Muscle of arm (tissue), 14 donors: ENCODE measurements at places on chromosomes 4 and X. TPM values are rescaled to one million over a fixed set of nuclear protein-coding genes. Genes with fewer than 3 reads are reported as not detected.

The TLL1 gene
- not detected for polyA plus RNA-seq

DNA sequence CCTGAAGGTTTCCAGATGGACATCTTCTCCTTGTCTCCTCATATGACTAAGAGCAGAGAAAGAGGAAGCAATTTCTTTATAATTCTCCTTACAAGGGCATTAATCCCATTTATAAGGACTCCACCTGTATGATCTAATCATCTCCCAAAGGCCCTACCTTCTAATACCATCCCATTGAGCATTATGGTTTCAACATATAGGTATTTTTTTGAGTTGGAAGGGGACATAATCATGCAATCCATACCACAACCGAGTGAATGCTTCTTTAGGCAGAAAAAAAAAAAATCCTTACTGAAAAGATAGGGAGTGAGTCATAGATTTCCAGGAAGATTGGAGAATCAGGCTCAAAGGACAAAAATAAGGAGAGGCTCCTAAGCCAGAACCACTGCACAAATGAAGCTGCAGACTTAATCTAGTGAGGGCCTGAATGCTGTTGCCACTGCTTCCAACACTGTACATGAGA is 312.5 kb upstream of the HS3ST1 start:
- DNase-seq = no peak

- no peak for DNase-seq
Observed at GRCh38 chr4:166144607-166145006, 271.6 kb downstream of the TLL1 start.

GRCh38 chrX:44708470-44708869 is 135.4 kb upstream of the DUSP21 start:
- DNase-seq = no peak

The MSX1 gene
- polyA plus RNA-seq = 1.7 TPM

DNA sequence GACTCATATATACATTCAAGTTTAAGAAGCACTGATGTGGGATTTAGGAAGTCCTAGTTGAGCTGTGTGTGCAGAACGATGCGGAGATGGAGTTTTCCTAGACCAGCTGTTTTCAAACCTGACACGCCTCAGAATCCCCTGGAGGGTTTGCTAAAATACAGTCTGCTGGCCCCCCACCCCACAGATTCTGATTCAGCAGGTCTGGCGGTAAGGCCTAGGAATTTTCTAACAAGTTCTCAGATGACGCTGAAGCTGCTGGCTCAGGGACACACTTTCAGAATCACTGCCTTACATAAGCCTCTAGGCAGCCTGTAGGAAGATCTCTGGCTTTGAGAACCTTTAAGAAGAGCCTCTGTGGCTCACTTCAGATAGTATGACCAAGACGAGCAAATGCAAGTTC is 73.1 kb downstream of the PHEX start:
- DNase-seq = peak; percentile 79

- DNase-seq = no peak
Observed at GRCh38 chr4:183657564-183657963, 1.4 kb downstream of the RWDD4 start.

GRCh38 chr4:151808542-151808941 is 47.7 kb upstream of the GATB start:
- DNase-seq = no peak

DNA sequence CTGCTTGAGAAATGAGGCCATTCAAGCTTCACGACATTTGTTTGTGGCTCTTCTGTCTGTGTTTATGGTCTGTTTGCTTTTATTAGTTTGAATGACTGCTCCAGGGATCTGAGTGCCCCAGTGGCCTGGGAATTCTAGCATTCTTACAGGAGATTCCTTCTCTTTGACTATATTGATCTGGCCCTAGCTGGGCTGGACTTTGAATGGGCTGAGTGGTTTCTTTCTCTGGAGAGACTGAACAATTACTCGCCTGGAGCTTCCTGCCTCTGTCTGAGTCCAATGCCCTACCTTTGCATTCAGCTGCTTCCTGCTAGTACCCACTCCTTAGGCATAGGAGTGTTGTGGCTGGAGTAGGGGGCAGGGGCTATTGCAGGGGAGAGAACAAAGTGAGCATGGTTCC is 51.2 kb upstream of the EDA start:
- no peak for DNase-seq

- no peak for DNase-seq
Observed at GRCh38 chr4:21490682-21491081, 457.9 kb downstream of the KCNIP4 start.

The GPR119 gene
- polyA plus RNA-seq = not detected

The MND1 gene
- polyA plus RNA-seq = 3.9 TPM

- no peak for DNase-seq
Observed at GRCh38 chr4:155780775-155781174, 22.0 kb downstream of the GUCY1B1 start.

- DNase-seq = no peak
Observed at GRCh38 chrX:39156051-39156450, 354.8 kb downstream of the MID1IP1 start.

The GATA1 gene
- polyA plus RNA-seq = 1.1 TPM

The MAGEA6 gene
- not detected for polyA plus RNA-seq

- DNase-seq = no peak
Observed at GRCh38 chrX:39427906-39428305, 626.6 kb downstream of the MID1IP1 start.

DNA sequence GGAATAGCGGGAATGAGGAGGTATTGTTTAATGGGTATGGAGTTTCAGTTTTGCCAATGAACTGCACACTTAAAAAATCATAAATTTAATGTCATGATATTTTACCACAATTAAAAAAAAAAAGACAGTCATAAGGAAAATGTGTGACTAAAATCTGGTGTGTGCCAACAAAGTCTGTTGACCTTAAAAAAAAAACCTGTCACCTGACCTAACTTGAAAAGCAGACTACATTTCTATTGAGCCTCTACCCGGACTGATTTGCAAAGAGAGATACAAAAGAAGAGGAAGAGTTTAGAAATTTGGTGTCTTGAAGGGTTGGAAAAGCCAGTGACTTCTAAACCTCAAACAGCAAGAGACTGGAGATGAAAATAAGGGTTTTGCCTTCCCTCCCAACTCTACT is 48.4 kb downstream of the TMEM150C start:
- DNase-seq = no peak

DNA sequence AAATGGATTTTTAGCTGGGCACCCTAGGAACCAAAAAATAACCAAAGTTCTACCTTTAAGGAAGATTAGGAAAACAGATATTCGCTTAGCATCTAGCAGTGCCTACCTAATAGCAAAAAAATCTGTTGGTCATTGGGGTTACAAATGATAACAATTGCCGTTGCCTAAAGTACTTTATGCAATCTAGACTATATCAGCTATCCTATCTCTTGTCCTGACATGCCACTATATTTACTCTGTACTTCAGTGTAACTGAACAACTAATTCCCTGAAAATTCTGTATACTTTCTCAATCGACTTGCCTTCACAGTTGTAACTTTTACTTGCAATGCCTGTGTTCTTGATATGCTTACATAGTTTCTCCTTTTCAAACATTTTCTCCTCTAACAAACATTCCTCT is 282.9 kb upstream of the PCDH7 start:
- DNase-seq = no peak

GRCh38 chr4:930827-931193 is 1.3 kb downstream of the GAK start:
- DNase-seq = no peak

The TENM3 gene
- 17.6 TPM for polyA plus RNA-seq

GRCh38 chrX:10450959-10451355 is 169.4 kb downstream of the MID1 start:
- no peak for DNase-seq

GRCh38 chr4:142556048-142556447 is 290.1 kb downstream of the INPP4B start:
- no peak for DNase-seq

GRCh38 chr4:125741825-125742452 is 427.2 kb downstream of the FAT4 start:
- DNase-seq = no peak

DNA sequence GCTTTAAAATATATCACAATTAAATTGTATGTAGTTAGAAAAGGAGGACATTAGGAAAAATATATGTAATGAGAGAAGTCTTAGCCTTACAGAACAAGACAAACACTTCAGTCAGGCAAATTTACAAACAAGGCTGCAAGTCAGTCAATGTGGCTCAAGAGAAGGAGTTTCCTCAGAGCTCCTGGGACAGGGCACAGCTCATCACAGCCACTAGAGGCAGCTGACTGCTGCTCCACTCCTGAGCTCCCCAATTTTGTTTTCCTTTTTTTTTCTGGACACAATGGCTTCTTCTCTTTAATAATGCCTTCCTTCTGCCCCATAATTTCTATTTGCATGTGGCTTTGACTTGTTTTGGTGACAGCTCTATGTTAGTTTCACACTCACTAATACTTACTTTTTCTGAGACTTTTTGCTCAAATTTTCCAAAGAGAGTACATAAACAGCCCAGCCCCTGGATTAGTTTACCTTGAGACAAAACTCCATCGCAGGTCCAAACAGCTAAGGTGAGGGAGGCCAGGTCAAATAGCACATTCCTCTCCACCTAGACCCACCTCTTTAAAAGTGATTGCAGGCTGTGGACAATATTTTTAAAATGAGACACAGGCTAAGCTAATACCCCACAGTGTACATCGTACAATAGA is 850.4 kb upstream of the FRG1 start:
- no peak for DNase-seq

The DOK7 gene
- 10.3 TPM for polyA plus RNA-seq

- DNase-seq = no peak
Observed at GRCh38 chr4:153771046-153771445, 11.2 kb upstream of the RNF175 start.

The ERCC6L gene
- 2.6 TPM for polyA plus RNA-seq

The SOD3 gene
- polyA plus RNA-seq = 15.8 TPM

GRCh38 chr4:14867847-14868246 is 134.4 kb upstream of the CPEB2 start:
- DNase-seq = no peak

DNA sequence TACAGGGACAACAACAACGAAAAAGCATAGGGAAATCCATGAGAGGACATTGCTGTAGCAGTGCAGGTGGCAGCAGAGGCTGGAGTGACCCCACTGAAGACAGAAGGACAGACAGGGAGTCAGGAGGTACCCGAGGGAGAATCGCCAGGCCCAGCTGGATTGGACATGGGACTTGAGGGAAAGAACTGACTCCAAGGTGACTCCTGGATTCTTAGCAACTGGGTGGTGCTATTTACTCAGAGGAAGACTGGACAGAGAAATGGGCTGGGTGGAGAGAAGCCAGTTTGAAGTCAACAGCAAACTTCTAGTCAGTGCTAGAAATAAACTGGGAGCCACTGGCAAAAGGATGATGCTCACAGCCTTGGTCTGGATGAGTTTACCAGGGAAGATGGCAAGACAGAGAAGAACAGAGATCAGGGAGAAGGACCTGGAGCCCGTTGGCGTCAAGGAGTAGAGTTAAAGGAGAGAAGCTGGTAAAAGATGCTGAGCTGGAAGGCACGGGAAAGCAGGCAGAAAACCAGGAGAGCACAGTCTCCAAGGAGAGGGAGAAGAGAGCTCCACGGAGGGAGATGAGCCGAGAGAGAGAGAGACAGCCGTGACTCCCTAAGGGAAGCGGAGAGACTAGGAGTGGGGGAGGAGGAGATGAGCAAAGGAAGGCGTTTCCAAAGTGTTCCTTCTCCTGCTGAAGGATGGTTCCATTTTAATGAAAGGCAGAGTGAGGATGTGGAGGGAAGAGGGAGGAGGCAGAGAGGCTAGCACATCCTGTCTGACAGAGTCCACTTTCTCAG is 119.4 kb downstream of the AFAP1 start:
- no peak for DNase-seq

GRCh38 chr4:29046186-29046585 is 1674.0 kb upstream of the PCDH7 start:
- peak; percentile 63 for DNase-seq

DNA sequence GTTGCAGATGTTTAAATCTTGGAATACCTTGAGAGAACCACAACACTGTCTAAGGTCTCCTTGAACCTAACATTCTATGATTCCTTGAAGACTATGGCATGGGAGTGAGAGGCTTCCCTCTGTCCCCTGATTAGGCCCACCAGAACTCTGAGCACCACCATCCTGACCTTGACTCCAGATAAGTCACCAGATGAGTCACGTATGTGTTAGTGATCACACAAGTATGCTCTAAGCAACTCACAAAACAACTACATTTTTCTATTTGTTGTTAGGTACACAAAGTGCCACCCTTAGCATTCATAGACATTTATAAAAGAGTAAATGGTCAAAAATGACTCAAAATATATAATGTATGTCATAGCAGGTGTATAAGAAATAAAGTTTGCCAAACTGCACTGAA is 252.9 kb upstream of the CXXC4 start:
- no peak for DNase-seq

DNA sequence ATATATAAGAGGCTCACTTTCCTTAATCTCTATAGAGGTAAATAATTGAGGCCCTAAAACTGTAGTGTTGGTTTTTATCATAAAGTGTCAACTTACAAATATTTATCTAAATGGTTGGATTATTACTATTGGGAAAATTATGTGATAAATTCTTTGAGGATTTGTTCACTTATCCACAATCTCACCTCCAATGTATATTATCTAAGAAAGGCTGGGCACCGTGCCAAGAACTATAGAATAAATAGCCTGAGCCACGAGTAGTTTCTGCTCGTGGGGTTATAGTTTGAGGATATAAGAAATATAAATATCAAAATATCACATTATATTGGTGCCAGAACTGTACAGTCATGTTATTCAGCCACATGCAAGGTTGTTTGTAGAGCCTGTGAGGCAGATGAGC is 177.9 kb downstream of the VEGFC start:
- no peak for DNase-seq

DNA sequence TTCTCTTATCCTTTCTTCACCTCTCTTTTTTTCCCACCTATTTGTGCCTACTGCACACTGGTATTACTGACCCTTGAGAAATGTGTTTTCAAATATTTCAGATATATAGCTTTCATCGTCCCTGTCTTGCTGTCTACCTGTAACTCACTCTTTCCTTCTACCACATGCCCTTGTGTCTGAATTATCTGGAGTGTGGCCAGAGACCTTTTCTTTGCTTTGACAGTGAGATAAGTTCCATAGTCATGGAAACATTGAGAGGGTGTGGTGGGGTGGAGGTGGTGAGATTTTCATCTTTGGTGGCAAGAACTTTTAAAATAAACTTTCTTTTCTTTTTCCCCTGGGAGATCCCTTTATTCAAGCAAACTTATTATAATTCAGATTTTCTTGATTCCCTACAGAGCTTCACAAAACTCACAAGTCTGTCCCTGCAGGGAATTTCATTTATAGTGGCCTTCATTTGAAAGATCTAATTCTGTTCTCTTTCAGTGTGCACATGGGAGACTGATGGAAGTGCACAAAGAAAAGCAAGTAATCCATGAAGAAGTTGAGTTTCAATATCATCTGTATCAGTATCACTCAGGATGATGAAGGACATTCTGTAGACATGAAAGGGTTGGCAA is 95.7 kb downstream of the SH2D1A start:
- DNase-seq = no peak
